ENCODE measurements at places on chromosomes 6 and 20. TPM values are rescaled to one million over a fixed set of nuclear protein-coding genes. Genes with fewer than 3 reads are reported as not detected.

GRCh38 chr6:49839957-49840356, 26.4 kb downstream of the CRISP1 start:
- no peak for DNase-seq
- no peaks in the 10 kb centered on the region for H3K36me3 ChIP-seq
- H3K27ac ChIP-seq = no peak overlapping the region
- no peak overlapping the region for H3K4me3 ChIP-seq
- no peaks in the 10 kb centered on the region for H3K4me1 ChIP-seq

- no peak for DNase-seq
- H3K27ac ChIP-seq = no peak overlapping the region
- no peaks in the 10 kb centered on the region for H3K36me3 ChIP-seq
- H3K4me3 ChIP-seq = no peak overlapping the region
- no peaks in the 10 kb centered on the region for H3K4me1 ChIP-seq
These were observed 170.2 kb downstream of the SCP2D1 start for GRCh38 chr20:18983796-18984195.

GRCh38 chr6:39664173-39664572, 61.0 kb downstream of the KIF6 start:
- H3K27ac ChIP-seq = no peak overlapping the region
- no peak for DNase-seq
- H3K4me3 ChIP-seq = no peak overlapping the region
- no peaks in the 10 kb centered on the region for H3K36me3 ChIP-seq
- no peaks in the 10 kb centered on the region for H3K4me1 ChIP-seq

GRCh38 chr20:32546918-32547752, 38.0 kb downstream of the NOL4L start:
- peak overlapping the region; percentile 41 for H3K27ac ChIP-seq
- DNase-seq = no peak
- no peaks in the 10 kb centered on the region for H3K27me3 ChIP-seq
- no peak overlapping the region for H3K4me3 ChIP-seq

DNA sequence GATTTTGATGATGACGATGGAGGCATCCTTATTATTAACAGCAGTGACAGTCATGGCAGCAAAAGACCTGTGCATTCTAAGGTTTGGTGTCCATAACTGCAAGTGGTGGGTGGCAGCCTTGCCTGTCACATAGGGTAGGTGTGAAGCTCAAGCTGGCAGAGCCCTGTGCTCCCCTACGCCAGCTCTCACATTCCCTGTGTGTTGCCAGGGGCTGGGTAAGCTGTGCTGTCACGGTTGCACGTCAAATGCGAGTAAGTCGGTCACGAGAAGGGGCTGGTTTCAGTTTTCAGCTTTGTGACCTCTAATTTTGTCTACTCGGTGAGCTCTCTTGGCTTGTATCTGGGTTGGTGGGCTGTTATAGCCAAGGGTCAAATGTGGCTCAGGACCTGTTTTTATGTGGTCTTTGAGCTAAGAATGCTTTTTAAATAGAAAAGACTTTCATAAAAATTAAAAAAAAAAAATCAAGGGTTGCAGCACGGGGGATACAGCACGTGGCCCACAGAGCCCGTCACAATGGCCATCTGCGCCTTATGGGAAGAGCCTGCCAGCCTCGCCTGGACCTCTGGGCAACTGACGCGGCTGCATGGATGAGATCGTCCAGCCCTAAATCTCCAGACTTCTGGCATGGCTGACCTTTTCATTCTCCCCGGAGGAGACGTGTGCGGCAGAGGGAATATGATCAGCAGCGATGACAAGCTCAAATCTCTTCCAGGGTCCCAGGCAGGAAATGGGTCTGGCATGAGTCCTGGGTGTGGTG, 148.5 kb downstream of the PHACTR3 start:
- no peak overlapping the region for H3K27ac ChIP-seq
- H3K36me3 ChIP-seq = no peaks in the 10 kb centered on the region
- H3K4me3 ChIP-seq = no peak overlapping the region

DNA sequence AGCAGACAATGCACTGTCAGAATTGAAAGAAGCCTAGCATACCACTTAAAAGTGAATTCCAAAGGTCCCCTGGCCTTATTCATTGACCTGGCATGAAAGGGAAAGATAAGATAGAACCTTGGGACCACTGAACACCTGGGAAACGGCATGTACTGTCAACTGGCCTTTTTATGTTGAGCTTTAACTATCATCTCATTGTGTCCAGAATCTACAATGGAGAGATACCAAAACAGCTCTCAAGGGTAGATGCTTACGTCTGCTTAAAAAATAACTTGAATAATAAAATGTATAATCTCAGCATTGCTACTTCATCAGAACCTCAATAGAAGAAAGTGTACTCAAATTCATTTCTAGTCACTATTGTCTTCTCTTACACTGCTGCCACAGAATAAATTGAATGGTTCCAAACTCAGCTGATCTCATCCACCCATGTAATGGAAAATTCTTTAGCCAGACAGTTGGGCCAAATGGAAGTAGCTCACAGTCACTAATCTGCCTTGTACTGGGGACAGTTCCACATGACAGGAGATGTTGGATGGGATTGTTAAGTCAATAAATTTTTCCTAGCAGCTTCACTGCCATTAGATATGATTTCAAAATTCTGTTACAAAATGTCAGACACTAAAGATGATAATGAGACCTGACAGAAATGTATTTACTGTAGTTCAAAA, 93.8 kb downstream of the MLIP start:
- H3K36me3 ChIP-seq = peaks cover 2% of the 10 kb centered on the region
- no peak for DNase-seq
- H3K27me3 ChIP-seq = no peaks in the 10 kb centered on the region
- H3K4me3 ChIP-seq = no peak overlapping the region
- no peak overlapping the region for H3K27ac ChIP-seq
- H3K4me1 ChIP-seq = no peaks in the 10 kb centered on the region

- no peak overlapping the region for H3K27ac ChIP-seq
- H3K27me3 ChIP-seq = peaks cover 28% of the 10 kb centered on the region
- DNase-seq = no peak
- H3K36me3 ChIP-seq = no peaks in the 10 kb centered on the region
- H3K4me3 ChIP-seq = no peak overlapping the region
These were observed 8.6 kb downstream of the RAET1E start for GRCh38 chr6:149889326-149889725.

Gene FAM217A
- total RNA-seq = not detected

DNA sequence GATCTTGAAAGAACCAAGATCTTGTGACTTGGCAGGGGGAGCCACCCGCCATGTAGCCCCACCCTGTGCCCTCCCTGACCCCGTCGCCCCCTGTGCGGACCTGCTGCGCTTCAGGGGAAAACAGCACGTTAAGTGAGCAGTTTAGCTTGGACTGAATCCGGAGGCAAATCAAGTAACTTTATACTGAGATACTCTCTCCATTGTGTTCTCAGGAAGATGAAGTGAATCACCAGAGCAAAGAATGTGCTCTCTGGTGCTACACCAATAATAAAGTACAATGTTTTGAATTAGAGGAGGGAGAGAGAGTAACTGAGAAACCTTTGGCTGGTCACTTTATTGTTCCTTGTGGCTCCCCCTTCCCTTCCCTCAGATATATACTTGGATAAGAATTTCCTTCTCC, 83.4 kb downstream of the TXNDC5 start:
- H3K27ac ChIP-seq = no peak overlapping the region
- no peak for DNase-seq

- H3K27ac ChIP-seq = peak overlapping the region; percentile 66
- H3K4me1 ChIP-seq = peaks cover 74% of the 10 kb centered on the region
- no peak for DNase-seq
- H3K4me3 ChIP-seq = peak overlapping the region; percentile 71
These were observed 13.1 kb downstream of the ITPR3 start for GRCh38 chr6:33634161-33634727.

DNA sequence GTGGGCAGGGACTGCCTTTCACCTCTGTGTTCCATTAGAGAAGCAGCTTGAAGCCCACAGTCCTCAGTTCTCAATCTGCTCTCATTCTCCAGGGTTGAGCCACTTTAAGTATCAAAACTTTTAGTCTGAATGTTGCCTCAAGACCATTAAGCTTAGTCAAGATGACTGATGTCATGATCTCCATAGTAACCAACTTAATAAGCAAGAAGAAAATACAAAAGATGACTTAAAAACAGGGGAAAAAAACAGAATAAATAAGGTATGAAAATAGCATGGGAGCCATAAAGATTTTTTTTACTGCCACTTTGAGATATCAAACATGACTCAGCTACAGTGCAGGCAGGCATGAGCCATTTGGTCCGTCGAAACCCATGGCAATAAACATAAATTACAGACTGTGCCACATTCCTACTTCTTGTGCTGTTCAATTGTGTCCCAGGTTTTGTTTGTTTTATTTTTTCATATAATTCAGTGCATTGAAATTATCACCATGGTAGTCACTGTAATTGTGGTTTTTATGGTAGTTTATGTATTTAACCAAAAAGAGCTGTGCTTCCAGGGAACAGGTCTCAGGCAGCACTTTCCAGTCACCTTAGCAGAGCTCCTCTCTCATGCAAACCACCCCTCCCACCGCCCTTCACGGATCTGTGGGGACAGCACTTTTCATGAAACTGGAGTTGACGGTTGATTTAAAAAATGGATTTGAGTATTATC, 156.5 kb upstream of the INSM1 start:
- no peaks in the 10 kb centered on the region for H3K4me1 ChIP-seq
- no peaks in the 10 kb centered on the region for H3K27me3 ChIP-seq
- H3K4me3 ChIP-seq = no peak overlapping the region
- H3K36me3 ChIP-seq = no peaks in the 10 kb centered on the region
- DNase-seq = no peak
- H3K27ac ChIP-seq = no peak overlapping the region

DNA sequence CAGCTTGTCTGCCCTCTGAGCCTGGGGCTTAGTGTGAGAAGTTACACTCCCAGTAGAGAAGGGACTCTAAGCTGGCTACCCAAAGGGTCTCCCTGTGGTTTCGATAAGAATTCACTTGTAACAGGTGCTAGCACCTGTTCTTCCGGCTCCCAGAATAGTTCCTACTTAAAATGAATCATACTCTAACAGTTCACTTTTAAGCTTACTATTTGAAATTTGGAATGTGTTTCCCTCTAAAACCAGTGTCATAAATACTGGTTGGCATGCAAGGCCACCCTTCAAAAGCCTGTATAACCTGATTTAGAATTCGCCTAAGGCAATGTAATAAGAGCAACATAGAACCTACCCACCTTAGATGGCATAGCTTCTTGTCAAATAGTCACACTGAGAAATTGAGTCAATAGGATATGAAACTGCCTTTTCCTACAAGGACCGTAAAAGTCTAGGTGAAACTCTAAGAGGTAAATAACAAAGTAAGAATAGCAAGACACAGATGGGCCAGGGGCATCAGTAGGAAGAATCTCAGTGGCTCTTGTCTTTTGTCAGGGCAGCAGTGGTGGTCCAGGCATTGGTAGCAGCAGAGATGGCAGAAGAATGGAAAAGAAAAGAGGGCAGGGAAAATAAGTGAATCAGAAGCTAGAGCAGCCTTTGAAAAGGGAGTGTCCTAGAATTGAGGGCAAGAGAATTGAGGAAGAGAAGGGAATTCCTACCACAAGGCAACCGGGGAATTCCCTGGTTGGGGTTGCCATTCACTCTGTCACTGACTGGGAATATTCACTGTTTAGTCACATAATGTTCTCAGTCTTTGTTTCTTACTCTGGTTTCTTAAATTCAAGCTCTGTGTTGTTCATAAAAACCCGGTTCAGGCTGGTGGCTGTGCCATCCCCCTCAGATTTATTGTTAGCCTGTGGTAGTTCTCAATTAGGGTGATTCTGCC, 91.5 kb downstream of the HIVEP2 start:
- DNase-seq = no peak

GRCh38 chr6:156910938-156911337, 133.8 kb downstream of the ARID1B start:
- peaks cover 22% of the 10 kb centered on the region for H3K36me3 ChIP-seq
- H3K4me3 ChIP-seq = no peak overlapping the region
- peaks cover 41% of the 10 kb centered on the region for H3K4me1 ChIP-seq
- DNase-seq = no peak
- no peak overlapping the region for H3K27ac ChIP-seq

Gene MARCKS
- not detected for total RNA-seq

- DNase-seq = no peak
- H3K27me3 ChIP-seq = peaks cover 60% of the 10 kb centered on the region
- H3K4me1 ChIP-seq = peaks cover 11% of the 10 kb centered on the region
These were observed at the start of gene SULF2 for GRCh38 chr20:47785311-47785853. TSS of gene SULF2 (minus strand) at chr20:47785481. CDS start at chr20:47757363, 28,118 bp downstream.

Gene SIRPB1
- total RNA-seq = 3.6 TPM

DNA sequence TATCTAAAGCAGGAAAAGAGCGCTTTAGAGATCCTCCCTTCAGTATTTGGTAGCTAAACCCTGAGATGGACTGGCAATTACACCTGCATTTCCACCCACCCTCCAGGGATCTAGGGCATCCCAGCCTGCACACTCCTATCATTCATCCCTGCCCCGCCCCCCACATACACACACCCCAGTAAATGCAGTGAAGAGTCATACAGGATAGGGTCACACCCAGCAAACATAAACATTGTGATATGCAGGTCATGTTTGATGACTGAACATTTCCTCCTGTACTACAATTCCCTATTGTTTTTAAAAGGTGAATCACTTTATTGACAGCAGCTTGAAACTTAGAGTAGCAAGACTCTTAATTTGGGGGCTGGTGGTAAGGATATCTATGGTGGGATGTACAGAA, 112.9 kb downstream of the FOXO3 start:
- H3K27ac ChIP-seq = no peak overlapping the region
- no peak overlapping the region for H3K4me3 ChIP-seq
- no peak for DNase-seq
- H3K36me3 ChIP-seq = no peaks in the 10 kb centered on the region
- H3K27me3 ChIP-seq = no peaks in the 10 kb centered on the region

Gene WFDC13
- total RNA-seq = not detected

Gene HSF2
- 16.4 TPM for total RNA-seq

Gene DYNLT2
- 2.5 TPM for total RNA-seq

Gene RCAN2
- 0.65 TPM for total RNA-seq

- no peaks in the 10 kb centered on the region for H3K4me1 ChIP-seq
- no peak overlapping the region for H3K4me3 ChIP-seq
- no peak overlapping the region for H3K27ac ChIP-seq
- H3K27me3 ChIP-seq = peaks cover 9% of the 10 kb centered on the region
- no peaks in the 10 kb centered on the region for H3K36me3 ChIP-seq
- DNase-seq = no peak
These were observed 49.4 kb downstream of the HLA-C start for GRCh38 chr6:31222496-31222895.
